ENCODE measurements at places on chromosomes 6 and 20.

DNA sequence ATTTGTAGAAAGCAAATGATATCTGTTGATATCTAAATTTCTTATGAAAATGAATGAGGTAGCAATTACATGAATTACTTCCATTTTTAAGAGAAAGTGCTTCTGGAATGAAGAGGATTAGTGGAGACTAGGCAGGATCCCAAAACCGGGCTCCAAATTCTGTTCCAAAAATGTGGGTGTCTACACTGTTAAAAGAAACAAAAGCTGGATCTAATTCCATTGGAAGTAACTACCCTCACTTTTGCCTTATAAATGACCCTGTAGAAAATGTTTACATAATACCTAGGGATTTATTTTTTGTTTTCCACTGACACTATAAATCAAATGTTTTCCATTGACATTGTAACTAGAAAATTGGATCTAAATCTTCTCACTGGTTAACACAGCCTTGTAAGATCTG lies 454.9 kb upstream of the JARID2 start:
- DNase-seq = no peak

DNA sequence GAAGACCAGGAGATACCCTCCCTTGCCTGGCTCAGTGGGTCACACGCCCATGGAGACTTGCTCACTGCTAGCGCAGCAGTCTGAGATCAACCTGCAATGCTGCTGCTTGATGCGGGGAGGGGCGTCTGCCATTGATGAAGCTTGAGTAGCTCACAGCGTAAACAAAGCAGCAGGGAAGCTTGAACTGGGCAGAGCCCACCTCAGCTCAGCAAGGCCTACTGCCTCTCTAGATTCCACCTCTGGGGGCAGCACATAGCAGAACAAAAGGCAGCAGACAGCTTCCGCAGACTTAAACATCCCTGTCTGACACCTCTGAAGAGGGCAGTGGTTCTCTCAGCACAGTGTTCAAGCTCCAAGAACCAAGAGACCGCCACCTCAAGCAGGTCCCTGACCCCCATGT lies 271.3 kb downstream of the ESR1 start:
- no peak for DNase-seq

- no peak for DNase-seq
Observed at GRCh38 chr20:59499863-59500262, 104.5 kb upstream of the PHACTR3 start.

- DNase-seq = no peak
Observed at GRCh38 chr6:108739496-108740330, 108.5 kb upstream of the ARMC2 start.

DNA sequence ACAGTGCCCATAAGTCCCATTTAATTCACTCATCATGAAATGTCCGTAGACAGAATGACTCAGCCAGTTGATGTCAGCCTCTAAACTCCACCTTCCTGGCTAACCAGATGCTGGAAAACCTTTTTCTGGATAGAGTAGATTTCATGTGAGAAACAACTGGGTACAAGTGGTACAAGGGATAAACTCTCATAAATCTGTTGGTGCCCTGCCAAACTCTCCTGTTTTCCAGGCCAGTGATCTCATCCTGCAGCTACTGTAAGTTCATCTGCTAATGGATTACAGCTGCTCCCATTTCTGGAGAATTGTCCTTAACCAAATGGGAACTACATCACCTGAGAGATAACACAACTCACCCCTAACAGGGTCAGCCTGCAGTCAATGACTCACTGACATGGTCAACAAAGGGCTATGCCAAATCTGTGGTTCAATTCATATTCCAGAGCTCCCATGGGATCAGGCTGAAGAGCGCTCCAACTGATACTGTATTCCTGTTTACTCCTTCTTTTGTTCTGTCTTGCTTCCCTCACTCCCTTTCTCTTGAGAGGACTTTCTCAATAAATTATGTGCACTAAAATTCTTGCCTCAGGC lies 210.1 kb upstream of the HDDC2 start:
- no peak for DNase-seq

GRCh38 chr20:59455402-59456341 lies 148.7 kb upstream of the PHACTR3 start:
- DNase-seq = peak; percentile 24

GRCh38 chr20:11454966-11455799 lies 462.5 kb upstream of the BTBD3 start:
- peak; percentile 90 for DNase-seq

GRCh38 chr6:113920663-113921267 lies 50.2 kb downstream of the HDAC2 start:
- no peak for DNase-seq

GRCh38 chr6:74491844-74492374 lies 713.9 kb downstream of the COL12A1 start:
- DNase-seq = no peak

- DNase-seq = no peak
Observed at GRCh38 chr6:13259393-13259792, 68.9 kb downstream of the TBC1D7 start.

DNA sequence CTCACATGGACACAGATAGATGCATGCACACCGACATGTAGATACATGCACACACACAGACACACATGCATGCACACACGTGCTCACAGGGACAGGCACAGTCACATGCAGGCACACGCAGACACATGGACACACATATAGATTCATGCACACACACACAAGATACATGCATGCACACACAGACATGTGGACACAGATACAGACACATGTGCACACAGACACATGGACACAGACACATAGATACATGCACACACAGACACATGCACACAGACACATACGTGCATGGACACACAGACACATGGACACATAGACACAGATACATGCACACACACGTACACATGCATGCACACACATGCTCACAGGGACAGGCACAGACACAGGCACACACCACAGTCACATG lies 19.8 kb downstream of the SYNDIG1 start:
- no peak for DNase-seq

DNA sequence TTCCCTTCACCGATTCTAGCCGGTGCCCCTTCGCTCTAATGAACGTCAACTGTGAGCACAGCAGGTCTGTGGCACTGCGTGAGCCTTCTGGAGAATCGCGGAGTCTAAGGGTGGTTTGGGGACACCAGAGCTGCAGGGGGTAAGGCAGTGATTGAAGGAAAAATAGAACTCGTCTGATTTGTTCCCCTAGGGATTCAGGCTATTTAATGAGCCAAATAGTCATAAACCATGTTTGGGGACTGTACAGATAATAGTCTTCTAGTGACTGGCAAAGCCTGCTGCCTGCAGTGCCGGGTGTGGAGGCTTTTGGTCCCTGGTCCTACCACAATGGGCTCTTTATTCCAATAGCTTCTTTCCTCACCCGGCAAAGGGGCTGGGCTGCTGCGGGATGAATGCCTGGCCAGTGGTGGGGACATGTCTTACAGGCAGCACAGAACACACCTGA lies 11.1 kb upstream of the NTSR1 start:
- DNase-seq = no peak

DNA sequence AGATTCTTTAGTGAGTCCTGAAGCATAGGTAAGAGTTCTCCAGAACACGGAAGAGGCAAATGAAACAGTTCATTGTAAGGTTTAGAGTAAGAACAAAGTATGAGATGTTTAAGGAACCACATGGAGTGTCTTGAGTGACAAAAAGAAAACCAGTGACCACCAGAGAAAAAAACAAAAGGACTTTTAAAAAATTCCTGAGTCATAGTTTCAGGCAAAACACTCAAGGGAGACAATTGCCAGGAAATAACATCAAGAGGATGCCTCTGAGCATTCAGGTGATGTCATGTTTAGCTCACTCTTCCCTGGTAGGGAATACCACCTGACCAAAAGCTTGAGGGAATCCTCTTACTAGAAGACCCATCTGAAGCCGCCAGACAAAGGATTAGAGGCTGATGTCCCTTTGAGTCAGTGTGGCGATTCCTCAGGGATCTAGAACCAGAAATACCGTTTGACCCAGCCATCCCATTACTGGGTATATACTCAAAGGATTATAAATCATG lies 110.3 kb downstream of the COL19A1 start:
- no peak for DNase-seq

GRCh38 chr6:722077-722524 lies 29.2 kb upstream of the EXOC2 start:
- peak; percentile 80 for DNase-seq

All from LoVo (cell line).